ENCODE measurements at places on chromosomes 7 and 10.

DNA sequence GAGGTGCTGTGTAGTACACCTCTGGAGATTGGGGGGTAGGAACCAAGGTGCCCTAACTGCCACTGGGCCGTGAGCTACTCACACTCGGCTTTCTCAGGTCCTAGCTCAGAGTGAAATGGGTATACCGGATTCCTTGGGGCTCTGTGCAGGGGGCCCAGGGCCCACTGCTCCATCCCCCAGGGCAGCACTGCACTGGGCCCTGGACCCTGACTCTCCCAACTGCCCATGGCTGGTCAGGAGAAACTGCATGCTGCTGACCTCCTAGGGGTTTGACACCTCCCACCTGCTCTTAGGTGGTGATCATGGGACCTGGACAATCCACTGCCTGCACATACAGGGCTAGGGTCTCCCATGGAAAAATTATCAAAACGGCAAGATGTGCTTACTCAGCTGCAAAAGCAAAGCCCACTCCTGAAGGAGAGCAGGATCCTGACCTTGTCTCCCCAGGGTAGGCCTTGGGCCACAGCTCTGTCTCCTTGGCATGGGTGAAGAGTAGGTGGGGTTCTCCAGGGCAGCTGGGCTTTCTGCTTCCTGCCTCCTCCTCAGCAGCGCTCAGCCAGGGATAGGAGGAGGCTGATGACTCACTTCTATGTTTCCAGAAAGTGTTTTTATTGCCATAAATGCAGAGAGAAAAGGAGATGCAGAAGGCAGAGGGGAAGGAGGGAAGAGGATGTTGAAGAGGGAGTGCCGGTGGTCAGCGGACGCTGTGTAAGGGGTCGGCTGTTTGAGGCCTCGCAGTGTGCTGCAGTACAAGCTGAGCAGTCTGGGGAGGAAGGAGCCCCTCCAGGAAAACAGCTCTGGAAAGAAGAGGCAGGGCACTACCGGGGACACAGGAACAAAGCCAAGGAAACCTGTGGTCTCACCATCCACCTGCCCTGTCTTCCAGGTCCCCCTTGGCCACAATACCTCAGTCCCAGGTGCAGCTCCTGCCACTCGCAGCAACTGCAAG lies 107.8 kb downstream of the ARHGAP22 start:
- DNase-seq = no peak

DNA sequence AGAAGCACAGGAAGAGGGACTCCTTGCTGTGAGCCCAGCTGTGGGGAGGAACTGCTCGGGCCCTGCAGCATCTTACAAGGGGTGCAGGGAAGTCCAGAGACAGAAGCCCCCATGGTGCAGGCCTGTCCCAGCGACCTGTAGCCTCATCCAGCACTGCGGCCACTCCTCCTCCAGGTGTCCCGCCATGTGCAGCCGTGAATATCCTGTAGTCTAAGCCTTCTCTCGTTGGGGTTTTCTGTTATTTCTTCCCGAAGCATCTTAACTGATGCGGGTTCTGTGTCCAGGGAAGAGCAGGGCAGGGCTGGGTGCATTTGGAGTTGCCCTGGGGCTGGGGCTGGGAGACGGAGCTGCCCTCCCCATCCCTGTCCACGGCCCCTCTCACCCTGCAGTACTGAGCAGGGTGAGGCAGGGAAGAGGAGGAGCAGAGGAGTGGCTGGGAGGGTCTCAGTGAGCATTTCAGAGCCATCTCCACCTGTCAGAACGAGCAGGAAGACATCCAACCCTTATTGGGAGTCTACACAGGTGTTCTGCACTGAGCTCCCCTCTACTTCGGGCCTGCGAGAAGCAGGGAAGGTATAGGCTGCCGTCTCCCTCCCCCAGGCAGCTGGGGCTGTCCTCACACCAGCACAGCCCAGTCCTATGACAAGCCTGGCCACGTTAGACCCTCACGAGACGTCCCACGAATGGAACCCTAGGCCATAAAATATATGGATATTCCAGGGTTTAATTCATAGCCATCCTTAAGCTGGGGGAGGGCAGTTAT lies 494.5 kb downstream of the DNAJB6 start:
- DNase-seq = no peak

DNA sequence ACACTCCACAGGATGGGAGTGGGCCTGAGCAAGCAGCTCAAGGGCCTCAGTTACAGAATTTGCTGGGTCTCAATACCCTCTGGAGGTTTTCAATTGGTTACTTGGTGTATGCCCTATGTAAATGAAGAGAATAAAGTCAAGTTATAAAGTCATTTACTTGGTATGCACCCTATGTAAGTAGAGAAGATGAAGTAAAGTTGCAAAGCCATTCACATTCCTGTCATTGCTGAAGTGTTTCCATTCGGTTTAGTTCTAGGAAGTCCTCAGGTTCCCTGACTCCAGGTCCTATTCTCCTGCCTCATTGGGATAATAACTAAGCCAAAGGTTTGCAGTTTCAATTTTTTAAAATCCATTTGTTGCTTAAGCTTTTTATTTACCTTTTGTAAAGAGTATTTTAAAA lies 272.6 kb upstream of the NPSR1 start:
- no peak for DNase-seq

DNA sequence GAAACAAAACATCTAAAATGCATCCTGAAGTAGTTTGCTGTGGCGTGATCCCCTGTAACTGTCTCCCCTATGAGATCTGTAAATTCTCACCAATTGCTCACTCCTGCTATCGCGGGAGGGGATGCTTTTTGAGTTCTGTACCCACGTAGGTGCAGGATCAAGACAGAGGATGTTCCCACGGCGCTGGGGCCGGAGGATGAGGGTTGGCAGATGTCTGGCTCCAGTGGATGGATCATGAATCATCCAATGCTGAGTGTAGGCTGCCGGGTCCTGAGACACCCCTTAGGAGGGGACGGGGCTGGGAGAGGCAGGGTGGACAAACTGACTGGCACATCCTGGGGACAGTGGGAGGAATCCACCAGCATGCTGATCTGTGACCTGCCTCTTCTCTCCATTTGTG lies 224.4 kb downstream of the USP6NL start:
- no peak for DNase-seq

GRCh38 chr7:135377171-135377570 lies 132.7 kb downstream of the CNOT4 start:
- no peak for DNase-seq

GRCh38 chr10:81866753-81867152 lies 8.2 kb upstream of the NRG3 start:
- no peak for DNase-seq

DNA sequence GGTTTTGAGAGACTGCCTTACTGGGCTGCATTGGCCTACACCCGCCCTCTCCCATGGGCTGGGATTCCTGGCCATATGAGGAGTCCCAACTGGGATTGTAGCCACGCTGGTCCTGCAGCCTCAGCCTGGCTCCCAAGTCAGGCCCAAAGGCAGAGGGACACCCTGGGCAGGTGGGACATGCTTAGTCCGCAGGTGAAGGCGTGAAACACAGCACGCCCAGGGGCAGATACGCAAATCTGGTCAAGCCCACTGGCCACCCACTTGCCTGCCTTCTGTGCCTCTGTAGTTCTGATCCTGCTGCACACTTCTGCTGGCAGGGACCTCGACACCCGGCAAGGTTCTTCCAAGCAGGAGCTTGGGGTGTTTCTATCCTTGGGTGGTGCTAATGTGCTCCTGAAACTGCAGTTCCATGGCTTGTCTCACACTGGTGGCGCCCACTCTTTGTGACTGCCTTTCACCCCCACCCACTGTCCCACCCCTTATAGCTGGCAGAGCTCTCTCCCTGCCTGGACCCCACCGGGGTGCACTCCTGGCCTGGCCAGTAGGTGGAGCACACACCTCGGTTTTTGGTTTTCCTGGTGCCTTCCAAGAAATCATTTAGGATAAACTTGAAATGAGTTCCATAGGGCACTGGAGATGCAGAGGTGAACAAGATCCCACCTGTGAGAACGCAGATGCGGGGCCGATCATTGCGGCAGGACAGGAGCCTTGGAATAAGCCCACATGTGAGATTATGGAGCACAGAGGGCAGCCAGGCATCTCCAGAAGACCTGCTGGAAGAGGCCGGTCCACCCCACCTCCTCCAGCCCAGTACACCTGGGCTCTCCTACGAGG lies 47.9 kb downstream of the MKI67 start:
- no peak for DNase-seq

GRCh38 chr10:49417311-49418052 lies 21.6 kb upstream of the DRGX start:
- no peak for DNase-seq

- DNase-seq = no peak
Measured at GRCh38 chr7:35646289-35647023, 48.5 kb downstream of the HERPUD2 start.

DNA sequence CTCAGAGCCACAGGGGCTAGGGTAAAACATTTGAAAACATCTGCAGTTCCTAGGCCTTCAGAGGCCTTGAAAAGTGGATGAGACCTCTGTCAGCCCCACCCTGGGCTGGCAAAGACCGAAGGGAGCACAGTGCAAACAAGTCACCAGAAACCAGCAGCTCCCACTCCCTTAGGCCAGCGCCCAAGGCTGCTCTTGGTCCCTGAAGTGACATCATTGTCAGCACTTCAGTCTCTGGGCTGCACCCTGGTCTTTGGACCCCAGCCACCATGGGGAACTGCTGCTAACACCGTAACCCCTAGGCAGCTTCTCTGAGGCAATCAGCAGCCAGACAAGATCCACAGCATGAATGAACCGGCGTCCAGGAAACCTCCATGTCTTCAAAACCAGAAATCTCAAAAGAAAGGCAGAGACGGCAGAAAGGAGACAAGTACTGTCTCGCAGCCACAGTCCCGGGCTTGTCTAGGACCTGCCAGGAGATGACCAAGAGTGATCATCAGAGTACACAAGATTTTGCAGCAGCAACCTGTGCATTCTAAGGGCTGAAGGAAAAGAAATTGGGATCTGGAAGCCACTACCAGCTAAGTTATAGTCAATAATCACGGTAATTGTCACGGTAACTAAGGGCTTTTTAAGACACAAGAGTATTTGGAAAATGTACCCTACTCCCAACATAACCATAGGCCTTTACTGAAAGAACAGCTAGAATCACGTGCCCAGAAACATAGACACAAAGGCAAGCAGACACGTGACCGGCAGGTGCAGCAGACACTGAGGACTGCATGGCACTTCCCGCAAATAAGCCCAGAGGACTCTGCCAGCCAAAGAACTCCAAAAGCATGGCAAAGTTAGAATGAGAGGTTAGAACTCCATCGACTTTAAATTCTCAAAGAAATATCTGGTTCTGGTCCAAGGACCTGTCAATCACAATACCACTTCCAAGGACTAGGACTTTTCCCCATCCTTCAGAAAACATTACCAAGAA lies 23.3 kb downstream of the CPXM2 start:
- DNase-seq = no peak

- no peak for DNase-seq
Measured at GRCh38 chr10:35427543-35427942, 91.2 kb downstream of the CCNY start.

DNA sequence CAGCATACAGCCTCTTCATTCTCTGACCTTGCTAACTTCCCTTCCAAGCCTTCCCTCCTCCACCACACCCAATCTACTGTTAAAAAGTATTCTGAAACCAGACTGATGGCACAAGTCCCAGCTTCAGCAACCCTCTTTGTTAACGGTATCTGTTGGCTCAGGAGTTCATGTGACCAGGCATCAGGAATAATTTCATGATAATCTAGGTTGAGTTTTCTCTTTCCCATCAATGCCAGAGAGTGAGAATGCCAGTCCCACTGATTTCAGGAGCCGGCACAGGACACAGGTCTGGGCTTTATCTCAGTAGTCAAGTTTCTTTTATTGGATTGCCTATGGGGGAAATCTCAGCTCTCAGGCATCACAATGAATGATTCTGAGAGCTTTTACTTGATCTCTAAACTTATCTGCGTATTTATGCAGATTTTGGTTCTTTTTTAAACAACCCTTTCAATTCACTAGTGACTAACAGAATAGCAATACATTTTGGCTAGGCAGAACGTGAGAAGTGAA lies 231.0 kb upstream of the LYZL1 start:
- DNase-seq = no peak

- DNase-seq = no peak
Measured at GRCh38 chr10:811379-812175, 119.9 kb downstream of the LARP4B start.

DNA sequence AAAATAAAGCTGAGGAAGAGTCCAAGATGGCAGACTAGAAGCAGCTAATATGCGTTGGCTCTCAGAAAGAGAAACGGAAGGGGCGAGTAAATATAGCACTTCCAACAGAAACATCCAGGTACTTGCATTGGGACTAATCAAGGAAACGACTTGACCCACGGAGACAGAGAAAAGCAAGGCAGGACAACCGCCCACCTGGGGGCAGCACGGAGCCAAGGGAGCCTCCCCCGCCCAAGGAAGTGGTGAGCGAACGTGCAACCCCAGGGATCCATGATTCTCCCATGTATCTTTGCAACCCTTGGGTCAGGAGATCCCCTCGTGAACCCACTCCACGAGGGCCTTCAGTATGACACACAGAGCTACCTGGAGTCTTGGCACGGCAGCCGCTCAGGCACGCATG lies 45.4 kb upstream of the GRM3 start:
- DNase-seq = no peak

DNA sequence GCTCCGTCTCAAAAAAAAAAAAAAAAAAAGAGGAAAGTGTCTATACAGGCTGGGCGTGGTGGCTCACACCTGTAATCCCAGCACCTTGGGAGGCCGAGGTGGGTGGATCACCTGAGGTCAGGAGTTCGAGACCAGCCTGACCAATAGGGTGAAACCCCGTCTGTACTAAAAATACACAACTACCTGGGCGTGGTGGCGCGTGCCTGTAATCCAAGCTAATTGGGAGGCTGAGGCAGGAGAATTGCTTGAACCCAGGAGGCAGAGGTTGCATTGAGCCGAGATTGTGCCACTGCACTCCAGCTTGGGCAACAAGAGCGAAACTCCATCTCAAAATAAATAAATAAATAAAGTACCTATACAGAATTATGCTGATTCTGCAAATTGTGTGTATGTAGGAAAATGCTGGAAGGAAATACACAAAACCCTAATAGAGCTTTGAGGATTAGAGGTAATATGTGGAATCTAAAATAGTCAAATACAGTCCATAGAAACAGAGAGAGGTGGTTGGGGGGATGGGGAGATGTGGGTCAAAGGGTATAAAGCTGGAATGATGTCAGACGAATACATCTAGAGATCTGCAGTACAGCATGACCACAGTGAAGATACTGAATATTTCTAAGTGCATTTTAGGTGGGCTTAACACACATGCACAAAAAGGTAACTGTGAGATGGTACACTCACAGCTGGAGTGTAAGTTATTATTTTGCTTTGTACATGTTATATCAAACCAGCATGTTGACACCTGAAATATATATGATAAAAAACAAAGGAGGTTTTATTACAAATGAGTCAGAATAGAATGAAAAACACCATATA lies 174.5 kb upstream of the KLF14 start:
- no peak for DNase-seq

- peak; percentile 61 for DNase-seq
Measured at GRCh38 chr7:99379043-99379577, 4.6 kb downstream of the ARPC1B start.

- DNase-seq = no peak
Measured at GRCh38 chr7:108684629-108685028, 115.0 kb downstream of the DNAJB9 start.

DNA sequence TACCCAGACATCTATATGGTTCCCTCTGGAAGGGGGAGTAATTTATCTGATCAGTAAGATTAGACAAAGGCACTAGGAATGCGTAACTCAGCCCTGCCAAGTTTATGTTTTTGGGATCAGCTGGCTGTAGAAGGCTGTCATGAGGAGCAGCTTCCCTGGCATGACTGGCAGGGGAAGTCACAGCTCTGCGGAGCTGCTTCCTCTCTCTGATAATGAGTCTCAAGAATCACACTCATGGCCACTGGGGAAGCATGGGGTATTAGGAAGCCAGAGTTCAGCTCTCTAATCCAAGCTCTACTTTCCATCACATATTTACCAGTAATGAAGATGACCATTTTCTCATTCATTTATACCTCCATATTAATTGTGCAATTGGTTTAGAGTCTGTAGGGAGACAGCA lies 758.9 kb downstream of the GRM8 start:
- no peak for DNase-seq

GRCh38 chr10:122052701-122053100 lies 63.7 kb downstream of the TACC2 start:
- no peak for DNase-seq
